ENCODE measurements at places on chromosomes 12 and 14.

GRCh38 chr14:56333359-56334292 lies 215.4 kb downstream of the PELI2 start:
- no peak for DNase-seq

GRCh38 chr14:102817318-102817717 lies 40.1 kb downstream of the TRAF3 start:
- no peak for DNase-seq

- DNase-seq = no peak
Measured at GRCh38 chr12:77274926-77275325, 209.6 kb upstream of the E2F7 start.

GRCh38 chr12:87439990-87440827 lies 589.0 kb downstream of the C12orf50 start:
- no peak for DNase-seq

DNA sequence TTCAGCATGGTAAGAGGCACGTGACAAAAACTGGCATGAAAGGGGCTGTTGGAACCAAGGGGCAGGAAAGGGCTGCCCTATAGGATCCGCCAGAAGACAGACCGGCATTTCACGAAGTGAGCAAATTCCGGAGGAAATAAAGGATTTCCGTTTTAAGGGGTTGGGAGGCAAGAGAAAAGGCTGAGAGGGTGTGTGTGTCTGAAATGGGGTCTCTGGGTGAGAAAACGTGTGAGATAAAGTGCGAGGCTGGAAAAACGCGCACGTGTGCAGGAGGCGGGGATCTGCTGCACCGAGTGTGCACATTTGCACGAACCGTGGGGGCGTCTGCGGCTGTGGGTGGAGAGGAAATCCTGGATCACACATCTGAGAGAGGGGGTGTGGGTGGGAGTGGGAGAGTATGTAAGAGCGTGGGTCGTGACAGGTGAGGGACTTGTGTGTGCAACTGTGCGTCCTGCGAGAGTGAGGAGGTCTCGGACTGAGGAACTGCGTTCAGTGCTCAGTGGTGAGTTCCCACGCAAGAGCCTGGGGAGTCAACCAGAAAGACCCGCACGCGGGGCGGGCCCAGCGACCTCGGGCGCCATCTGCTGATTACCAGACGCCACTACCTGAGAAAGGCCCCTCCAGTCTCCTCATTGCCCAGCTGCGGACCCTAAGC lies 37.0 kb upstream of the P2RX7 start:
- DNase-seq = peak; percentile 89

DNA sequence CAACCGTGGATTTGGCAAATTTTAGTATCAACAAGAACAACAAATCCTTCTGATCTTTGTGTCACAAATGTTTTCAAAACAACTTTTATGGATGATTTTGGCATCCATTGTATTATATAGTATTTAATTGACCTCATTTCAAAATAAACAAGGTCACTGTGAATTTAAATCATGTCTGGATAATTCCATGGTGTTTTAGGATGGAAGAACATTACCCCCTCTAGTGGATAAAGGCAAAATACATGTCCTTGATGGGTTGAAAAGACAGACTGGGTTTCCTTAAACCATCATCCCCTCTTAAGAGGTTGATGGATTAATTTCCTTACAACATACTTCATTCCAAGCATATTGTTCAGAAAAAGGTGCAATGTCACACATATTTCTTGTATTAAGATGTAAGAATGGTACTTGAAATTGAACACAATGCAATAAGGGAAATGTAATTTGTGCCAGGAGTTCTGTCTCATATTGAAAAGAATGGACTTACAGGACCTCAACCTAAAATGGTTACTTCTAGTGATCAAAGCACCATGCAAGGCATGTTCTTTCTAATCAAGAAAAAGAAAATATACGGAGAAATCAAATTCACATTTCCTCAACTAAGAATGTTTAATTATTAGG lies 352.0 kb downstream of the BCAT1 start:
- no peak for DNase-seq
